ENCODE measurements at places on chromosomes 5 and 9. TPM values are rescaled to one million over a fixed set of nuclear protein-coding genes. Genes with fewer than 3 reads are reported as not detected.

- DNase-seq: no peak
Measured at GRCh38 chr9:80090317-80090716, 518.6 kb downstream of the TLE4 start.

- DNase-seq: no peak
Measured at GRCh38 chr5:91129748-91130147, 253.4 kb downstream of the ARRDC3 start.

DNA sequence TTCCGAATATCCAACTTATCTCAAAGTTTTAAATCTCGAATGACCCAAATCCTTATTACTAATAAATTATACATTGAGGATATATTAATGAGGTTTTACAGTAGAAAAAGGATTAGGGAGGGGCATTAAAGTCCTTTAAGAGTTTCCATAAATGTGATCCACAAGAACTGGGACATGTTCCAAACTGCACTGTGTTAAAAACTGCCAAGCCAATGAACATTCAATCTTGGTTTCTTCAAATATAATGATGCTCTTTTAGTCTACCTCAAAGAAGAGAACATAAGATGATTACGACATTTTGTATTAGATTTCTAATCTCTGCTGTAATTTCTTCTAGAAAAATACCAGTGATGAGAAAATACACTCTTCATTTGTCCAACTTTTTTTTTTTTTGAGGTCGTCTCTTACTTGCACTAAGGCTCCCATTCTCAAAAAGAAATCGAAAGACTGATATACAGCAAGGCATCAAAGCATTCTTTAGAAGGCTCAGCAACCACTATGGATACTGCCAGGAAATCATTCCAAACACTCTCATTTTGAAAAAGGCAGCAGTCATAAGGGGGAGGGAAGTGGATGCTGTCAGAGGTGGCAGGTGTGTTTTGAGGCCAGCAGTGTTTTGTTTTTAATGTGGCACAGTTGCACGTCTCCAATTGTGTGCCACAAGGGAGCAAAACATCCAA is 1.7 kb downstream of the PTAR1 start:
- no peak for DNase-seq

DNA sequence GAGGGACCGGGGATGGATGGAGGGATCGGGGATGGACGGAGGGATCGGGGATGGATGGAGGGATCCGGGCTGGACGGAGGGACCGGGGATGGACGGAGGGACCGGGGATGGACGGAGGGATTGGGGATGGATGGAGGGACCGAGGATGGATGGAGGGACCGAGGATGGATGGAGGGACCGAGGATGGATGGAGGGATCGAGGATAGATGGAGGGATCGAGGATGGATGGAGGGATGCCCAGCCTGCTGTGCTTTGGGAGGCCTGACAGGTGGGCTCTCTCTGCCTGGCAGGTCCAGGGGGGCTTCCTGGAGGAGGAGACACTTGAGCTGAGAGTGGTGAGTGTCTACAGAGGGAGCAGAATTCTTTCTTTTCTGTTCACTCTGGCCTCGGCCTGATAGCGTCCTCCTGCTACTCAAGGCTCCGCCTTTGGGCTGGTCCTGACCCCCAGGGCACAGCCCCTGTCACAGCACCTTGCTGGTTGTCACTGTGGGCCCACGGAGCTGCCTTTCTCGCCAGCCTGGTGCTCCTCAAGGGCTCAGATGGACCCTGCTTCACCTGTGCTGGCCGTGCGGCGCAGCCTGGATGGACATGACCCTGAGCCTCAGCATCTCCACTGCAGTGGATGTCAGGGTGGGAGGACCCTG is 42.2 kb upstream of the RNF130 start:
- no peak for DNase-seq

LRRC8A gene
- 22.2 TPM for total RNA-seq
